ENCODE measurements at places on chromosomes 3 and 15.

GRCh38 chr3:86828751-86829150 lies 162.2 kb downstream of the VGLL3 start:
- no peak for DNase-seq

DNA sequence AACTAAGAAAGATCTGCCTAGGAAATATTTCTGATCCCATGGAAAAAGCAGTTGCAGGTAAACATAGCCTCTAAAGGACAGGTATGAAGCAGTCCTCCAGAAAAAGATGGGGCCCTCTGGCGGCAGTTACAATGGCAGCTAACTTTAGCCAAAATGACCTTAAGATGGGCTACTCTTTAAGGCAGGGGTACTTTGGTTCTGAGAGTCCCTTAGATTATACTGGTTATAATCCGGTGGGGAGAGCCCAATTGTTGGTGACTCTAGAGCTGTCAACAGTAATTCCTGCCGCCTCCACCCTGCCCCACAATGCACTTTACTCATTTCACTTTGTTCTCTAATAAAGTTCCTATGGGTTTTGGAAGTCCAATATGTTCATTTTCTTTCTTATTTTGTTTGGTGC lies 412.8 kb upstream of the WNT5A start:
- DNase-seq, result no peak

DNA sequence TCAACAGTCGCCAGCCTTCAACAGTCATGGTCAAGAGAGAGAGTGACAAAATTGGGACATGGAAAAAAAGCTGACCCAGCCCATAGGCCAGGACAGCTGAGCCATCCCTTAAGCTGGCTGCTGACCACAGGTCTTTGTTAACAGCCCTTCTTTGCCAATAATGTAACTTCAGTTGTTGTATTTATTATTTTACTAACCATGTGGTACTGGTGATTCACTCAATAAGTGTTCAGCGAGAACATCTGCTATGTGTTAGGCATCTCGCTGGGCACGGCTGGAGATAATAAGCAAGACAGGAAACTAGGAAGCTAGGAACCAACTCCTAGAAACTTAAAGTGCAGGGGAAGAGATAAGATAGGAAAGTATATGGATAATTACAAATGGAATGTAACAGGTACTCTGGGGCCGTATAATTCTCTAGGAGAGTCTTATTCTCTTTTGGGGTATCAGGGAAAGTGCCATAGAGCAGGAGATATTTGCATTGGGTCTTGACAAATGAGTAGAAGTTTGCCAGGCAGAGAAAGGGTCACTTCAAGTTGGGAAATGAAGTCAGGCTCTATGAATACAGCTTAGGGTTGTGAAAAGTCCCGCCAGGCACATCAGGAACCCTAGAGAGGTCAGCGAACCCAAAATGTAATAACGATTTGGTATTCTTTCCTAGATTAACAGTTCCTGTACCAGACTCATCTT lies 84.0 kb upstream of the TRA2B start:
- peak; percentile 87 for DNase-seq

- DNase-seq, result peak; percentile 70
Observed at GRCh38 chr3:133282236-133282635, 117.6 kb upstream of the BFSP2 start.

- peak; percentile 72 for DNase-seq
Observed at GRCh38 chr3:57151021-57151449, 14.1 kb downstream of the IL17RD start.

DNA sequence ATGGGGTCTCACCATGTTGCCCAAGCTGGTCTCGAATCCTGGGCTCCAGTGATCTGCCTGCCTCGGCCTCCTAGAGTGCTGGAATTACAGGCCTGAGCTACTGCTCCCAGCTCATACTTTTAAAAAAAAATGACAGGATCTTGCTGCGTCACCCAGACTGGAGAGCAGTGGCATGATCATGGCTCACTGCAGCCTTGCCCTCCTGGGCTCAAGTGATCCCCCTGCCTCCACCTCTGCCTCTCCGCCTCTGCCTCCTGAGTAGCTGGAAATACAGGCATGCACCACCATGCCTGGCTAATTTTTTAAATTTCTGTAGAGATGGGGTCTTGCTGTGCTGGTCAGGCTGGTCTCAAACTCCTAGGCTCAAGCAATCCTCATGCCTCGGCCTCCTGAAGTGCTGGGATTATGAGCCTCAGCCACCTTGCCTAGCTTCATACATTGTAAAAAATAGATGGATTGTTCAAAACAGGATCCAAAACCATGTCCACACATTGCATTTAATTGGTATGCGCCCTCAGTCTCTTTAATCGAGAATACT lies 8.9 kb downstream of the PHLDB2 start:
- no peak for DNase-seq

DNA sequence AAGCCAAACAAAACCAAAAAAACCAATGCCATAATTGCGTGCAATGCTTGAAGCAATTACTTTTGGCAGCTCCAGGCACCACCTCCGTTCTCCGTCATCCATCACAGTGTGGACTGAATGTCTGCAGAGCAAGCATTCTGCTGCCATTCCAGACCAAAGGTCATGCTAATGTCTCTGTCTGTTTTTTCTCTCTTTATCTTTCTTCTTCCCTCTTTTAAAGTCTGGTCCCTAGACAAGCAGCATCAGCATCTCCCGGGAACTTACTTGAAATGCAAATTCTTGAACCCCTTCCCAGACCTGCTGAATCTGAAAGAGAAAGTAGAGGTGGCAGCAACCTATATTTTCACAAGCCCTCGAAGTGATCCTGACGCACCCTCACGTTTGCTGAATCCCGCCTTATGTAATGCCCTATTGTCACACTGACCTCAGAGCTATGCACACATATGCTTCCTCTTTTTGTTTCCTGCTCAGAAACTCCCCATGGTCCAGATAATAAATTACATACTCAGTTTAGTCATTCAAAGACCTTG lies 297.3 kb upstream of the PROK2 start:
- DNase-seq, result no peak

DNA sequence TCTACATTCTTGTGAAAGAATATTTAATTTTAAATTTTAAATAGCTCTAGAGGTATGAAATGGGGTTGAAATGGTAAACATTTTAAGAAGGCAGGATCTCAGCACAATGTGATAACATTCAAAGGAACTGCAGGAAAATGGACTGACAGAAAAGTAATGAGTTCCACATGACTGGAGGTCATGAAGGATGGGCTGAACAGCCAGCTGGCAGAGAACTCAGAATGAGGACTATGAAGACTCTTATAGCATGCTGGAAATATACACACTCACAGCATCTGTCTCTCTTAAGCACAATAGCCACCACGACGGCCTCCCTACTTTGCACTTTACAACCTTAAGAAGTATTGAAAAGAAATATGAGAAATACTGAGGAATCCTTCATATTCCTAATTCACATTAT lies 94.7 kb downstream of the TNIK start:
- DNase-seq, result no peak

DNA sequence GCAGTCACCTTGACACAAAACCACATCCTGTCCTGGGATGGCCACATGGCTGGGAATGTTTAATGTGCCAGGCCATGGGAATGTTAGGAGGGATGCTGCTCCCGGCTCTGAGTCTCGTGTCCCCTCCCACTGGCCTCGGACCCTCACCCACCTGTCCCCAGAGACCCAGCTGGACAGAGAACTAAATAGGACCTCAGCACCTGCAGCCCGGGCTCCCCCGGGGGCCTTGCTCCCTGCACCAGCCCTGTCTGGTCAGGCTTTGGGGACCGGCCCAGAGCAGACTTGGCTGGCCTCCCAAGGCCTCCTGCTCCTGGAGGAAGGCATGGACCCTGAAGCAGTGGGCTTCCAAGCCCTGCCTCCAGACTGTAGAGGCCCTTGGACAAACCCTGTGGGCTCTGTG lies 100.0 kb upstream of the IQSEC1 start:
- DNase-seq, result no peak

Measured in fibroblast of skin of right biceps (primary cell).